ENCODE measurements at places on chromosomes 11 and 22. TPM values are rescaled to one million over a fixed set of nuclear protein-coding genes. Genes with fewer than 3 reads are reported as not detected.

DNA sequence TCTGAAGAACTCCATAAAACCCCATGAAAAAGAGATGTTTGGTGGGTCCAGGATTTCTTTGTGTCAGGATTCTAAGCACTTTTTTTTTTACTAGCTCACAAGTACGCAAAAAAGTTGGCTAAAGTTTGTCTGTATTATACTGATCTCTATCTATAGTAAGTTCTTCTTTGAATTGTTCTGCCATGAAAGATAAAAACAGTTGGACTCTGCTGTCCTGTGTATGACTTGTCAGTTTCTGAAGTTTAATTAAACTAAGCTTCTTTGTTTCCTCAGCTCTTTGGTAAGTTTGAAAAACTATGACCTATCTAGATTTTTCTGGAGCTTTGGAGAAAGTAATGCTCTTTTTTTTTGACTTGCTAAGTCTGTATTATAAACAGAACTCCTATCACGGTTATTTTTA is 812.2 kb upstream of the LUZP2 start:
- H3K4me1 ChIP-seq = no peaks in the 10 kb centered on the region
- no peak for DNase-seq
- H3K27ac ChIP-seq = no peak overlapping the region
- H3K4me3 ChIP-seq = no peak overlapping the region

DNA sequence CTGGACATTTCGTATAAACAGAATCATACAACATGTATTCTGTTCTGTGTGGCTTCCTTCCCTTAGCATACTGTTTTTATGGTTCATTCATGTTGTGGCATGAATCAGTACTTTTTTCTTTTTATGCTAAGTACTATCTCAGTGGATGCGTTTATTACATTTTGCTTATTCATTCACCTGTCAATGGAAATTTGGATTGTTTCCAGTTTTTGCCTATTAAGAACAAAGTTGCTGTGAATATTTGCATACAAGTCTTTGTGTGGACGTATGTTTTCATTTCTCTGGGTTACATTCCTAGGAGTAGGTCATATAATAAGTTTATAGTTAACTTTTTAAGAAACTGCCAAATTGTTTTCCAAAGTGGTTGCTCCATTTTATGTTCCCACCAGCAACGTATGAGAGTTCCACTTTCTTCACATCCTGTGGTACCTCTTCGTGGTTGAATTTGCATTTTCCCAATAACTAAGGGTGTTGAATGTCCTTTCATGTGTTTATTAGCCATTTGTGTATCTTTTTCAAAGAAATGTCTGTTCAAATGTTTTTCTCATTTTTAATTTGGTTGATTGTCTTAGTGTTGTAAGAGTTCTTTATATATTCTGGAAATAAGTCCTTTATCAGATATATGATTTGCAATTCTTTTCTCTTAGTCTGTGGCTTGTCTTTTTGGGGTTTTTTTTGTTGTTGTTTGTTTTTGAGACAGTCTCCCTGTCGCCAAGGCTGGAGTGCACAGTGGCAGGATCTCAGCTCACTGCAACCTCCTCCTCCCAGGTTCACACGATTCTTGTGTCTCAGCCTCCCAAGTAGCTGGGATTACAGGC is 46.0 kb upstream of the MICAL2 start:
- H3K27ac ChIP-seq = no peak overlapping the region
- H3K4me3 ChIP-seq = no peak overlapping the region
- peaks cover 6% of the 10 kb centered on the region for H3K4me1 ChIP-seq
- DNase-seq = no peak

GRCh38 chr11:110525883-110526282 is 96.1 kb downstream of the FDX1 start:
- no peak for DNase-seq
- peaks cover 1% of the 10 kb centered on the region for H3K36me3 ChIP-seq
- H3K4me1 ChIP-seq = peaks cover 14% of the 10 kb centered on the region
- H3K27ac ChIP-seq = no peak overlapping the region

The RAB39A gene
- total RNA-seq = not detected

DNA sequence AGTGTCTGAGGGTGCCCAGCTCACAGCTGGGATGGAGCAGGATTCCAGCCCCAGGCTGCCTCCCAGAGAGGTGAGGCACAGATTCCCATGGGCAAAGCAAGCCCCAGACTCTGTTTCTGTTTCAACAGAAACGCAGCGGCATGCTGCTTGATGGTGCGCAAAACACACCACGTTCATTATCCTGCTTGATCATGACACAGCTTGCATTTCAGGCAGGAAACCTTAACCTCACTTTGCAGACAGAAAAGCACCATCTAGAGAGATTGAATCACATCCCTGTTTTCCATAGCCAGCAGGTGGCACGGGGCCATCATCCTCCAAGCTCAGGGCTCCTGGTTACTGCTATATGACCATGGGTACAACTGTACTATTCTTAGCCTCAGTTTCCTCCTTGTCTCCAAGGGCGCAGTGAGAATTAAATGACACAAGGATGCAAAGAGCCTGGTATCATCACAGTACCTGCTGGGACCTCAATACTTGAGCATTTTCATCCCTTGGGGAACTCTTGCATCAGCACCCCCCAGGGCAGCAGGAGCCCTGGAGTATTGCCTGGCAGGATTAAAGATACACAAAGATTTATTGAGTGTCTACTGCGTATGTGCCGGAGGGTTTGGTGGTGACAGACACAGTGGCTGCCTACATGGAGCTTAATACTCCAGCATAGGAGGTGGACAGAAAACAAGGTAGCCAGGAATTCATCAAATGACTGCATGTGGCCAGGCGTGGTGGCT is 110.0 kb downstream of the TP53I11 start:
- no peaks in the 10 kb centered on the region for H3K36me3 ChIP-seq
- peaks cover 20% of the 10 kb centered on the region for H3K27me3 ChIP-seq
- no peaks in the 10 kb centered on the region for H3K4me1 ChIP-seq
- no peak overlapping the region for H3K4me3 ChIP-seq
- no peak overlapping the region for H3K27ac ChIP-seq

All from activated CD4-positive, alpha-beta T cell treated with anti-CD3 and anti-CD28 coated beads, Interleukin-2, amount 10 ng/mL, durations not matched to agents 7 days and 5 days (primary cell).